ENCODE measurements at places on chromosomes 6 and 20.

- no peak for DNase-seq
These were observed 189.0 kb downstream of the JARID2 start for GRCh38 chr6:15434823-15435380.

- DNase-seq: peak; percentile 14
These were observed 241.0 kb downstream of the DLL1 start for GRCh38 chr6:170049641-170050561.

- DNase-seq: no peak
These were observed 170.5 kb upstream of the CST7 start for GRCh38 chr20:24778585-24779031.

GRCh38 chr20:63495741-63496595 lies 2.9 kb downstream of the EEF1A2 start:
- DNase-seq: no peak

GRCh38 chr20:3532089-3532615 lies 61.3 kb downstream of the ATRN start:
- no peak for DNase-seq

DNA sequence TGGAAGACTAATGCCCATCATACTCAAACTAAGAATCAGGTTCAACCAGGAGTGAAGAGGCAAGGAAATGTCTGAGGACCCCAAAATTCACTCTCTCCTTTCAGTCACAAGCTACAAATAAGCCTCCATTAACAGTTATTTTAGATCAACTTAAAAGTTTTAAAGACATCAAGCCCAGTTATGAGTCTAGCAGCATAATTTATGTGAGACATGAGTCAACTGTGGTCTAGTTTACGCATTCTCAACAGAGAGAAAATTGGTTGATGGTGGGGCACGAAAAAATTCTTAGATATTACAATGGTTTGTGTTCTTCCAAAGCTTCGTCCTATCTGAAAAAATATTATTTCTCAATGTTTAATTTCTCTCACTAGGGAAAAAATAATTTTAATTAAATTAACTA lies 204.9 kb upstream of the NT5E start:
- DNase-seq: no peak

DNA sequence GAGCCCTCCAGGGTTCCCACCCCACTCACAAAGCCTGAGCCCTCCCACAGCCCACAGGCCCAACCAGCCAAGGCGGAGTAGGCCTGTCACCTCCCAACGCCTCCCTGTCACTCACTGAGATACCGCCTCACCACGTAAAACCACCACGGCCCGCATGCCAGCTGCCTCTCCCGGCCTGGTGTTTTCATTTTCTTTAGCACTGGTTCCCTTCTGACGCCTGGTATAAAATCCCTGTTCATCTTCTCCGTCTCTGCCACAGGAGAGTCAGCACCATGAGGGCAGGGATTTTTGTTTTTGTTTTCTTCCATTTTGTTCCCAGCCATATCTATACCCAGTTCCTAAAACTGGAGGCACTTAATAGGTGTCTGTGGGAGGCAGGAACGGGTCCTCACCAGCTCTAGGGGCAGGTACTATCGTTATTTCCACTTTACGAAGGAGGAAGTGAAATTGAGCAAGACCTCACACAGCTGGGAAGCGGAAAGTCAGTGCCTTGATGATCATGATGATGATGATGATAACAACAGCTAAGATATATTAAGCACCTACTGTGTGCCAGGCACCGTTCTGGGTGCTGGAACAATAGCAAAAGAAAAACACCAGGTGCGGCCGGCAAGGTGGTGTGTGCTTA lies 58.6 kb downstream of the SNAI1 start:
- DNase-seq: no peak

DNA sequence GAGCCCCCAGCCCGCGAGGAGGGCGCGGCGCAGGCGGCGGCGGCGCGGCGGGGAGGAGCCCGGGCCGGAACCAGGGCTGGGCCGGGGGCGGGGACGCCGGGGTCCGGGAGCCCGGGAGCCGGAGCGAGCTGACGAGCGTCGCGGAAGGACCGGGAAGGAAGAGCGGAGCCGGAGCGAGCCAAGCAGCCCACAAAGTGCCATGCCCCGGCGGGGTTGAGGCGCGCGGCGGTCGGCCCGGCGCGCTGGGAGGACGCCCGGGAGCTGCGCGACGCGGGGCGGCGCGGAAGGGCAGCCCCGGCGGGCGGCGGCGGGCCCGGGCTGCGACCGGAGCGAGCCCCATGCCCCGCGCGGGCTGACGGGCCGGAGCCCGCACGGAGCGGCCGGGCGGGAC lies 289 bp downstream of the FOXP4 start:
- no peak for DNase-seq

- no peak for DNase-seq
These were observed 51.2 kb downstream of the VAPB start for GRCh38 chr20:58440021-58440767.

GRCh38 chr6:144343701-144344428 lies 58.7 kb downstream of the UTRN start:
- DNase-seq: no peak

- no peak for DNase-seq
These were observed 3.4 kb downstream of the NAPB start for GRCh38 chr20:23417861-23418260.

DNA sequence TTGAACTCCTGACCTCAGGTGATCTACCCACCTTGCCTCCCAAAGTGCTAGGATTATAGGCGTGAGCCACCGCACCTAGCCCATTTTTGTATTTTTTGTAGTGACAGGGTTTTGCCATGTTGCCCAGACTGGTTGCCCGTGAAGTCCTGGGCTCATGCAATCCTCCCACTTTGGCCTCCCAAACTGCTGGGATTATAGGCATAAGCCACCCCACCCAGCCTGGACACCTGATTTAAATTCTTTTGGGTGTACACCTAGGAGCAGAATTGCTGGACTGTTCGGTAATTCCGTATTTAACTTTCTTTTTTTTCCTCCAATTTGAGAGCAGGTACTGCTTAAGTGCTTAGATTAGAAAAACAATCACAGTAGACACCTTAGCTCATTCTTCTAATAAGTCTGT lies 5.6 kb upstream of the NRM start:
- no peak for DNase-seq

DNA sequence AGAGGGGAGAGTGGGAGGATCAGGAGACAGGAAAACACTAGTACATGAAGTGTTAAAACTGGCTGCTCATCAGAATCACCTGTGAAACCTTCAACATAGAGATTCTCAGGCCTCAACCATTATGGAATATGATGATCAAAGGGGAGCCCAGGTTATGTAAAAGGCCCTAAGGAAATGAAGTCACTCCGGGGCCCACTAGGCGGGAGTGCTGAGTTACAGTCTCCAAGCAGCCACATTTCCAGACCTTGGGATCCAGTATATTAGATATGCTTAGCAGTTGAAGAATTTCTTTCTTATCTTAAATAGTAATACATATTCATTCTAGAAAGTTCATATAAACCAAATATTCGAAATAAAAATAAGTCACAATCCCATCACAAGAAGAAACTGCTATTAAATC lies 476.3 kb downstream of the PRKN start:
- no peak for DNase-seq

DNA sequence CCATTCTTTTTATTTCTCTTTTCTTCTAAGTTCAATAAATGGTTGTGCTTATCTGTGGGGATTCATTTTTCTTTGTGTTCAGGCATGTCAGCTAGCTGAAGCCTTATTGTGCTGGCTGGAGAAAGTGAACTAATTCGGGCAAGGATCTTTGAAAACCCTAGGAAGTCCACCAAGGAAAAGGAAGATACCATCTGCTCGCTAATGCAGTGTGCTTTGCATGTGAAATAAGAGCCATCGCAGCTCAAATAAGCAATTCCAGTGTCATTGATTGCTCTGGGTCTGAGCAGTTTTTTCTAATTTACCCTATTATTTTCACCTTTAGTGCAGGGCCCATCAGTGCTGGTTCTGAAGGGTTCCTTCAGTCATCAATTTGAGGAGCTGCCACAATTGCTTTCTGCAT lies 309.4 kb upstream of the SOX4 start:
- DNase-seq: no peak

DNA sequence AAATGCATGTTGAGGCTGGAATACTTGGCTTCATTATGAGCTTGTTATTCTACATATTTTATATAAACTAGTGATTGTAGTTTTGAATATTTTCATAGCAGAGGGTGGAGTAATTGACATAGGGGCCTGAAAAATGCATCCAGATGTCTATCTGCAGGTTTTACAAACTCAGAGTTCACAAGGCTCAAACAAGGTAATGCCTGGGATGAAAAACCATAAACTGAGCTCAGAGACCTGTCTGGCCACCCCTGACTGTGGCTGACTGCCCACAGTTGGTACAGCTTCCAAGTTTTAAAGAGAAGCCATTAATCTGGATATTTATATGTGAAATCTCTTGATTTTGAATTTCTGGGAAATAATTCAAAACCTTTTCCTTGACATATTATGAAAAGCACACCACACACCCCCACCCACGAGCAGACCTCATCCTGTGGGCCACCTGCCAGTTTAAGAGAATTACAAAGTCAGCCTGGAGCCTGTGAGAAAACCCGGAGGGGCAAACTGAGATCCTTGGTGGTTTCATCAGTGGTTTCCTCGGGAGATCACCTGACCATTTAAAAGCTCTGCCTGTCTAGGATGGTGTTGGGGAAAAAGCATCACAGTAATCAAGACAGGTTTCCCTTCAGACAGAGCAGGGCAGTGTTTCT lies 230.1 kb downstream of the SAMD5 start:
- peak; percentile 27 for DNase-seq

DNA sequence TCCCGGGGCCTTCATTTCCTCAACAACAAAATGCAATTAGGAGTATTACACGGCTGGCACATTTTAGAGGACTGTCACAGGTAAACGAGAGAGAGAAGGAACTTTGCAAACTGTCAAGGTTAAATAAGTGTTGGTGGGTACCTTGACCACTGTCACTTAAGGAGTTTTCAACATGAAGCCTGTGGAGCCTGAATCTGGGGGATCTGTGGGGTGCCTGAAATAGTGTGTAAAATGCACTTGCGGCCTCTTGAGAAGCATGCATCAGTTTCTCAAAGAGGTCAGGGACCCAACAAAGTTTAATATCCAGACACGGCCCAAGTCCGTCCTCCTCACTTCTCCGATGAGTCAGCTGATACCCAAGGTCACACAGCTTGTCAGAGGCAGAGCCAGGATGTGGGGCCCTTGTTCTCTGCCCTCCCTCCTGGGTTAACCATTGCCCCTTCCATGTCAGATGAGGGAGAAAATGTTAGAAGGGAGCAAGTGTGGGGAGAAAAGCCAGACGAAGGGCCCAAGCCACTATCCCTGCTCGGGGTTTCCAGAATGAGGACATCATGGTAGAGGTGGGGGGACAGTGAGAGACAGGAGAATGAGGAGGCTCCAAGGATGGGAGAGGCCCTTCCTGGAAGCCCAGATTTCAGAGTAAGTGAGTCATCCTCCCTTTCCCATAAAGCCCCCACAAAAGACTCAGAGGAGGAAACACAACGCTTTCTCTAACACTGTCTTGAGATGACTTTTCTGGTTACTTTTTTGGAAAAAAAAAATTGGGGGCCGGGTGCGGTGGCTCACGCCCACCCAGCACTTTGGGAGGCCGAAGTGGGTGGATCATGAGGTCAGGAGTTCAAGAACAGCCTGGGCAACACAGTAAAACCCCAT lies 42.2 kb downstream of the C6orf132 start:
- no peak for DNase-seq

GRCh38 chr6:134675110-134676054 lies 274.5 kb downstream of the ALDH8A1 start:
- DNase-seq: no peak

DNA sequence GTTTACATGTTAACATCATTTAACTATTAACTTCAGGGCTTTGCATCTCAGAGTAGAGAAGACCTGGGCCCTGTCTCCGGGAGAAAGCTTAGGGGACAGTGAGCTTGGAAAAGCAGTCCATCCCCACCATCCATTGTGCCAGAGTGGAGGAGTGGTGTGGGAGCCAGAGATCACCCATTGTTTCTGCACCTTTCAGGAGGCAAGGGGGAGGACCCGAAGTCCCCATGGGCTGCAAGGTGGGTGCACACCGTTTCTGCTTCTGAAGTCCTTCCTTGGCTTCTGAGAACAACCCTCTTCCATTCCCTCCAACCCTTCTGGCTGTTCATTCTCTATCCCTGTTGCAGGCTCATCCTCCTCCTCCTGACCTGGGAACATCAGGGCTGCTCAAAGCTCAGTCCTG lies 4.0 kb upstream of the PPP1R3G start:
- no peak for DNase-seq

- no peak for DNase-seq
These were observed 2.1 kb downstream of the ZMYND8 start for GRCh38 chr20:47354464-47354713.

- DNase-seq: no peak
These were observed 57.0 kb upstream of the EPB41L1 start for GRCh38 chr20:36097337-36098151.

DNA sequence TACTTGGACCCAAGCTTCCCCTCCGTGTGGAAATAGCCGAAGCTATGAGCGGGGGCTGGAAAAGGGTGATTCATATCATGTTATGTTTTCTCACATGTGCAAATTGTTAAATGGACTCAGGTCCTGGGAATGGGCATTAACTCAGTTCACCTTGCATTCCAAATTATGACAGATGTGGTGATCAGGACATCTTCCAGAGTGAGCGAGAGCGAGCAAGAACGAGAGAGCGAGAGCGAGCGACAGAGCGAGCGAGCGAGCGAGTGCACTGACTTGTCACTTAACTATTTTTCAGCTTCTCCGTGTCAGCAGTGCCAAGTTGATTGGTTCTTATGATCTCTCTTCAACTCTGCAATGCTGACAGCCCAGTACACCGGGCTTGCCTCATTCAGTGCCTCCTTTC lies 437.4 kb upstream of the NRSN1 start:
- DNase-seq: no peak

DNA sequence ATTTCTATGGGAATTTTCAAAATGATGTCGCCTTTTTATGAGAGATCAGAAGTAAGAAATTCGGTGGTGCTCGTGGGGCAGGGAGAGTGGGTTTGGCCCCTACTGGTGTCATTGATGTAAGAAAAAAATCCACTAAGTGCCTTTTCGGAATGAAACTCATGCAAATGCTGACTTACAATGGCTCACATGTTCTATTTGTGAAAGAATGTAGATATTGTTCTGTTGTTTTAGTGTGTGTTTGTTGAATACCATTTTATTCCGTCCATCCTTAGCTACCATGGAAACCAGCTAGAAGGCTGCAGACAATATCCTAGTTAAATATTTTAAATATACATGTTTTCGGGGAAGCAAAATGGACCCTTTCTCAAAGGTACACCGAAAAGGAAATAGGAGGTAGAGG lies 304.9 kb downstream of the TAF4 start:
- no peak for DNase-seq

DNA sequence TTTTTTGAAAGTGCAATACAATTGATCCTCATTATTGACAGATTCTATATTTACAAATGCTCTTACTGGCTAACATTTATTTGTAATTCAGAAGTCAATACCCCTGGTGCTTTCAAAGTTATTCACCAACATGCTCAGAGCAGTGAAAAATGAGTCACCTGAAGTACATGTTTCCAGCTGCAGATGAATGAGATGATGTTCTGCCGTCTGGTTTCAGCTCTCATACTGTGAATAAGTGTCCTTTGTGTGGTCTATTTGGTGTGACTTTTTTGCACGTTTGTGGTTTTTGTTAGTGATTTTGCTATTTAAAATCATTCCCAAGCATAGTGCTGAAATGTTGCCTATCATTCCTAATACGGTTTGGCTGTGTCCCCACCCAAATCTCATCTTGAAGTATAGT lies 22.3 kb upstream of the EYA4 start:
- DNase-seq: no peak

- no peak for DNase-seq
These were observed 385.5 kb downstream of the TENT5A start for GRCh38 chr6:81366972-81367371.
